ENCODE measurements at places on chromosomes 7 and 10.

GRCh38 chr10:113455947-113456346 is 96.9 kb upstream of the HABP2 start:
- no peak for DNase-seq

DNA sequence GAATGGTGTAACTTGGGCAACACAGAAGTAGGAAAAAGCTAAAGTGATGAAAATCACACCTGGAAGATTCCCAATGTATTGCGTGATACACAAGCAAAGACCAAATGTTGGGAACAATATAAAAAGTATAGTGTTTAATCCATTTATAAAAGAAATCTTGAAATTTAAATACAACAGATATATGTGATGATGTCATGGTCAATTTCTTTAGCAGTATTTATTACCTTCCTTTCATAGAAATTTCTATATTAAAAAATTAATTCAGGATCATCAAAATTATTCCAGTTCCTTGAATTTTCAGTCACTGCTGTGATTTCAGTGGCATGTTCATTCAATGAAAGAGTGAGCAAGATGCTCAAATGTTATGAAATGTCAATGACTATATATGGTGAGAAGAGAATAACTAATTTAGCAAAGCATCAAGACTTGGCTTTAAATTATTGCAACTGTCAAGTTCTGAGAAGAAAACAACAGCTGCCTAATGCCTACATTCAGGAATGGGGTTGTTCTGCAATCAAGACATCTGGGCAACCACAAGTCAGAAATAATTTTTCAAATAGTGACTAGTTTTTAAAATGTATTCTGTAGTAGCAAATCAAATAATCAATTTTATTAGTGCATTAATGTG is 308.8 kb downstream of the SEMA3D start:
- no peak for DNase-seq

DNA sequence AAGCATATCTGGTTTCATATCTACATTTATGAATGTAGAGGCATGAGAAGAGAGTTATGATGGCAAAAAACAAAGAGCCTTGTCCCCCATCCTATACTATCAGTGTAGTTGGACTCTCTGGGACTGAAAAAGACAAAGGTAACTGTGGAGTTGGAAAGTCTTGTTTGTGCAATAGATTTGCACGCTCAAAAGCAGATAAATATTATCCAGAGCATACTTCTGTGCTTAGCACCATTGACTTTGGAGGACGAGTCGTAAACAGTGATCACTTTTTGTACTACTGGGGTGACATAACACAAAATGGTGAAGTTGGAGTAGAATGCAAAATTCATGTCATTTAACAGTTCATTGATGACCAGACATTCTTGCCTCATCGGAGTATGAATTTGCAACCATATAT is 85.2 kb upstream of the EGFR start:
- no peak for DNase-seq

GRCh38 chr10:110273474-110273873 is 31.2 kb downstream of the SMNDC1 start:
- peak; percentile 70 for DNase-seq

DNA sequence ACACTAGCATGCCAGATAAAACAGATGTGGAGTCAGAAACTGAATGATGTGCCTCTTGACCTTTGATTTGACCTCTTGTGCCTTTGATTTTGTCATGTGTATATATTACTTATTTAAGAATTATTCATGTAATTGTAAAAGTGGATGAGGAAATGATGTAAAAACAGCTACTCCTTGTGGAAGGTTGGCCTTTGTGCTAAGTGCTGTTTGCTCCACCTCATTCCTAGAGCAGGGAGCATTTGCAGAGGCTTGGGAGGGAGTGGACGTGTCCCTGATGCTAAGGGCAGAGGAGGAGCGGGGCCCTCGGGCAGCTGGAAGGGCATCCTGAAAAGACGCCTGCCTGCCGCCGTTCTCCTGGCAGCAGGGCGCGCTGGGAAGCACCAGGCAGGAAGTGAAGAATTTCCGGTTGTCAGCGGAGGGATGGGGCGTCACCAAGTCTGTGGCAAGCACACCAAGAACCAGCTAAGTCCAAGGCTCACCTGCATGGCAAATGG is 197.6 kb upstream of the ZNF32 start:
- DNase-seq = peak; percentile 91

- DNase-seq = no peak
These were observed 35.5 kb downstream of the FRMPD2 start for GRCh38 chr10:48238826-48239520.

GRCh38 chr7:82740246-82740848 is 296.8 kb upstream of the CACNA2D1 start:
- DNase-seq = peak; percentile 58

GRCh38 chr7:112587504-112587903 is 106.7 kb downstream of the LSMEM1 start:
- no peak for DNase-seq
